ENCODE measurements at places on chromosomes 5 and 9.

- no peak for DNase-seq
Observed at GRCh38 chr9:85158512-85158911, 489.0 kb downstream of the NTRK2 start.

DNA sequence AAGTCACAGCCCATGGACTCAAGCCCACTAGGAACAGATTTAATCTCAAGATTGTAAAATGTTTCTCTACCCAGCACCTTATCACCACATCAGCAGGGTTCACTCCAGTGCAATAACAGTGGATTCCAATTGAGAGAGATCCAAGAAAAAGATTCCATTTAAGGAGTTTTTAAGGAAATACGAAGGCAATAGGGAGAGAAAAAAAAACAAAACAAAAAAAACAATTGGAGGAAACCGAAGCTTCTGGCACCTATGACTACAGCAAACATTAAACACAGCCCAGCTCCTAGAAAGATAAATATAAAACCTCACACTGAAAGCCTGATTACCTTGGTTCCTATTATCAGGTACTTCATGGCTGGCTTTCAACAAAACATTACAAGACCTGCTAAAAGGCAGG, 192.7 kb downstream of the DAB2IP start:
- DNase-seq = peak; percentile 76

GRCh38 chr5:141483902-141484301, 928 bp upstream of the PCDHGC4 start:
- DNase-seq = no peak

DNA sequence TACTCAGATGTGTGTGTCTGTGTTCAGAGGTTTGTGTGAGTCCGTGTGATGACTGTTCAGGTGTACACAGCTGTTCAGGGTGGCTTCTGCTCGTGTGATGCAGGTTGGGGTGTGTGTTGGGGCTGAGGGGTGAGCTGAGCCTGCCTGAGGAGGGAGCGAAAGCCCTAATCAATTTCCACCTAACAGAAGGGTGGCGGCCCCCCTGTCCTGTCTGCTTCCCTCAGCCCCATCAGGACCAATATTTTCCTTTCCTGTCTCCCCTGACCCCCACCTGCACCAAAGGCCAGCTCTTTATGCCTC, 30.2 kb downstream of the LHX2 start:
- DNase-seq = no peak

- no peak for DNase-seq
Observed at GRCh38 chr5:157290981-157291711, 25.2 kb downstream of the CYFIP2 start.

DNA sequence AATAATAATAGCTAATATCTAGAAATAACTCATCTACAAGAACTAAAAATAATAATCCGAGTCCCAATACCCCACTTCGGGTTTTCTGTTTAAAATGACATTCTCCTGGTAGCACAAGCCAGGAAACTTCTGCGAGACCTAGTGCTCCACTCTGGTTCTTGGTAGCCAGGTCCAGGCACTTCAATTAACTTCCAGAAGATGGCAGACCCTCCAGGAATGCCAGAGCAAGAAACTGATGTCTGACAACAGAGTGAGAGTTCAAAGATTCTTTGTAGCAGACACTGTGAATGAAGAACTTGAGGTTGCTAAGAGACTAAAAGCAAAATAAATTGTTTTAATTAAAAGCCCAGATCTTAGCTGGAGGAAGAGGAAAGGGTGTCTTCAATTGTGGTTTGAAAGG, 1963.3 kb upstream of the CDH9 start:
- DNase-seq = no peak

DNA sequence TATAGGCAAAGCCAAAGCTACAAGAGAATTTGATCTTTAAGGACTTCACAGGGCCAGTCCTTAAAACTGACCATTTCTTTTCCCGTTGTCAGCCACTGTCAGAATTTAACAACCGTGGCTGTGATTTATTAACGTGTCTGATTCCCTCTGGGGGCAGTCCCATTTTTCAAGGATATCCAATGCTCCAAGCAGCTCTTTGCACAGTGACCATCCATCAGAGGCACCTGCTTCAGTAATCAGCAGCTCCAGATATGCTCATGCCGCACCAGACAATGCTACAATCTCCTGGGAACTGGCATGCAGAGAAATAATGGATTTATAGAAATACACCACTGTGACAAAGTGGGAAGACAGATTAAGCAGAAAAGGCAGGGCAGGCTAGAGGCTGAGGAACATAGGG, 163.3 kb upstream of the PPP1R2B start:
- DNase-seq = no peak

DNA sequence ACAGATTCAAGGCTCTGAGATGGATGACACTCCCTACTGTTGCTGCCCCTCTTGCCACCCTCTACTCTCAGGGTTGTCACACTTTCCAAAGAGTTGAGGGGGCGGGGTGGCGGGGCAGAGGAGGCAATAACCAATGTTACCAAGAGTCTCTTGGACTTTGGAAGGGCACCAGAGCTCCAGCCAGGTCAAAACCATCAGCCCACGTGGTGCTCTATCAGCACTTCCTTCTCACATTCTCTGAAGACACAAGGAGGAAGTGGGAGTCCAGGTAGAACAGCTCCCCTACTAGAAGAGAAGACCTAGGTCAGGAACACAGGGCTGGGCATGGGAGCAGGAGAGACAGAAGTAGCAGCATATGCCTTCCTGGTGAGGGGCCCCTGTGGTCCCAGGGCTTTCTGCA, 33.0 kb upstream of the PIK3R1 start:
- no peak for DNase-seq

DNA sequence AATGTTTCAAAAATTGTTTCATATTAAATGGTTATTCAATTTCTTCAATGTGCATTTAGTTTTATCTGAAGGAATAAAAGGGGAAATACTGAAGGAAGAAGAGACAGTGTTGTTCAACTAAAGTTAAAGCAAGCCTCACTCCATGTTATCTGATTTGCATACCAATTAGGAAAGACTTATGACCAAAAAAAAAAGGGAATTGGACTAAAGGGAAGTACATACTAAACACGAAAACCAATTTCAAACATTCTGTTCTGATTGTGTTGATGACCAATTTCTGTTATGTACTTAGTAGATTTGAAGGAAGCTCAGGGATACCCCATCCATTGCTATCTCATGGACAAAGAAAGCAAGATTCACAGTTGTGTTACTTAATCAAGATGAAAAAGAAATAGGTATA, 4.9 kb upstream of the GAPT start:
- no peak for DNase-seq

DNA sequence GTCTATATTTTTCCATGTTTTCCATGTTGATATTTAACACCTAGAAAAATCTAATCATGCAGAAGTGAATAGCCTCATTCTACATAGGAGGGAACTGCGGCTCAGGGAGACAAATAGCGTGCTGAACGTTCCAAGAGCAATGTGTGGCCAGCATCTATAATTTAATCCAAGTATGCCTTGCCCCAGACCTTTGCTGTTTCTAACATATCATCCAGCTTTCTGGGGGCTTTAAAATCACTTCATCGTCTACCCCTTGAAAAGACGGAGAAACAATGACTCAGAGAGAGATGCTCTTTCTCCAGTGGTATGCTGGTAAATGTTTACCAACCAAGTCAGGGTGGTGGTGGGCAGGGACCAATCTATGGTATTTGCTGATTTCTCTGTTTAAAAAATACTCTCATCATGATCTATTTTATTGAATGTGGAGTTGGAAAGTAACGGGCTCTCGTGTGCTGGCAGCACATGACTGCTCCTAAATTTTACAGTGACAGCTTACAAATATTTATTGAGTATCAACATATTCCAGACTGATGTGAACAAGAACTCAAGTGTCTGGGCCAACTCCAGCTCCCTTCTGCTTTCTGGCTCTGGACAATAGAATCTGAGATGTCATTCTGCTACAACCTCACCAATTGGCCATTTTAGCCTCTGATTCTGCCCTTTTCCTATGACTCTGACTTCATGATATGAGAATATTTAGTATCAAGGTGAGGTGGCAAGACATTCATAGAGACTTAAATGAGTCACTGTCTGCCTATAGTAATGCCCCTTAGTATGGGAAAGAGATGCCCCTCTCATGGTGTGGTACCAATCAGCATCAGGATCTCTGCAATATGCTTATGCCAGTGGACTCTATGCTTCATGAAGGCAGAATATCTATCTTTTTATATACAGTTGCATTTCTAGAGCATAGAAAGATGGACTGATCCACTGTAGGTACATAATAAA, 407.4 kb upstream of the TNC start:
- no peak for DNase-seq

DNA sequence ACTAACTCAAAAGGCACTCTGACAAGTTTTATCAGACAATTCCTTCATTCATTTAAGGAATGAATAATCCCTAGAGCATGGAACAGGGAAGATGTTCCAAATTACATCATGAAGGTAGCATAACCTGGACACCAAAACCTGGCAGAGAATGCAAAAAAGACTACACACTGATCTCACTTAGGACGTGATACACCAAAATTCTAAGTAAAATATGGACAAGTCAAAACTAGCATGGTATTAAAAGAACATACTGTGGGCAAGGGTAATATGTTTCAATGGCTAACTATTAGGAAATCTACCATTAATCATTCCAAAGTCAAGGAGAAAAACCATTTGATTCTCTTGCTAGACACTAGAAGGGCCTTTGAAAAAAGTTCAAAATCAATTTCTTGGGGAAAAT, 176.5 kb downstream of the HSPA4 start:
- no peak for DNase-seq

GRCh38 chr9:12972608-12973589, 198.1 kb downstream of the LURAP1L start:
- DNase-seq = peak; percentile 57

DNA sequence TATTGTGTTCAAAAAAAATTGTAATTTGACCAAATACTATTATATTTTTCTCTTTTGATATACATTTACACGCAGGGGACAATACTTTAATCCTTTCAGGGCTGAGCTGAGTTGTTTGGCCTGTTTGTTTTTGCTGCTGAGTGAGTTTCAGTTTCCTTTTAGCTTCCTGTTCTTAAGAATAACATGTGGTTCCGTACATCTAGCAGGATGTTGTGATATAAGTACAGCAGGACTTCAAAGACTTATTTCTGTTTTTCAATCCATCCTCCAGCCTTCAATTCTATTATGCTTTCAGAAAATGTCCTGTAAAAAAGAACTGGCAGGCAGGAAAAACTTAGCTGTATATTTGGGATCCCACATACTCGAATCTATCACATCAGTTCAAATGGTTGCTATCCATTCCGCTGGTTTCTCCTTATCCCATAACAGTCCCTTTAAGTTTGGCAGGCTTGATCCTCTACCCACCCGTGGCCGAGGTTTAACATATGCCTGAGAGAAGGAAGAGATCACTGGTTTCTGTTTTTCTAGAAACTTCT, 1037.3 kb upstream of the ACO1 start:
- DNase-seq = peak; percentile 29

DNA sequence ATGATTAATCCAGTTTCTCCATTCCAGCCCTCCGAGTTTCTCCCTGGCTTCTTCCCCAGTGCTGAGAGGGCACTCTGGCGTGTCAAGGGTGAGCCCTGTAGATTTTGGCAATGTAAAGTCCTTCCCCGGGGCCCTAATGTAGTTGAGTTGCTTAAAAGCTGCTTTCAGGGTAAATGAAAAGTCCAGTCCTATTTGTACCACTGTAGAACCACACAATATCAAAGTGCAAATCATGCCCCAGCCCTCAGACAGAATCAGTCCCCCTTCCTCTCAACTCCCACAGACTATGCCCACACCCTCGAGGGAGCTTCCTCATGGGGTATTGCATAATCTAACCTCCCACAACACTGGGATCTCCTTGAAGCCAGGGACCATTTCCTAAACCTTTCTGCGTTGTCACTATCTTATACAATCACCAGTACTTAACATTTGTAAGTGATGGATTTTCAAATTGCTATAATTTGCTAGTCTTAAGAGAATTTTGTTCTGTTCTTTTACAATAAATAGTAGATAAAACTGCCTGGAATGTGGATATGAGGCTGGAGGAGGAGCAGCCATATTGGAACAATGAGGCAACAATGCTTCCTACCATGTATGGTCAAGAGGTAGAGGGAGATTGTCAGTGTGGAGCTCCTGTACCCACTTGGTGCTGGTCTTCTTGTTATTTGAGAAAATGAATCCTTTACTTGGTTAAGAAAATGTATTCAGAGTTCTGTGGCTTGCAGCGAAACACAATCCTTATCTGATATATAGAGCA, 34.4 kb downstream of the ZNF366 start:
- peak; percentile 31 for DNase-seq

- no peak for DNase-seq
Observed at GRCh38 chr9:98580956-98581355, 127.8 kb downstream of the GABBR2 start.

DNA sequence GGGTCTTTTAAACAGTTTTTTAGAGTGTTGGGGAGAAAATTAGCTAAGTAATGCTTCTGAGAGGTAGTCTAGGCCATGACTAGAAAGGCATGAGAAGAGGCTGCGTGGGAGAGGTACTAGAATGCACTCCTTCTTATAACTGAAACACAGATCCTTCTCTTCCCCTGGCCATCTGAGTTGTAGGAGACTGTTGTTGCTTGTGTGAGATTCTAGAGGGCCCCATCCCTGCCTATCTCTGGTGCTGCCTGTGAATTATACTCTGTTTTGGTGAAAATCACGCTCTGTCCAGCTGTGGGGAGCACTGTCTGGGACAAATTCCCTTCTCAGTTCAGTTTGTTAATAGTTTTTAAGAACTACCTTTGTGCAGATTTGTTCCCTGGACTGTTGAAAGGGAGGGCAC, 37.5 kb downstream of the MAP1B start:
- DNase-seq = no peak

DNA sequence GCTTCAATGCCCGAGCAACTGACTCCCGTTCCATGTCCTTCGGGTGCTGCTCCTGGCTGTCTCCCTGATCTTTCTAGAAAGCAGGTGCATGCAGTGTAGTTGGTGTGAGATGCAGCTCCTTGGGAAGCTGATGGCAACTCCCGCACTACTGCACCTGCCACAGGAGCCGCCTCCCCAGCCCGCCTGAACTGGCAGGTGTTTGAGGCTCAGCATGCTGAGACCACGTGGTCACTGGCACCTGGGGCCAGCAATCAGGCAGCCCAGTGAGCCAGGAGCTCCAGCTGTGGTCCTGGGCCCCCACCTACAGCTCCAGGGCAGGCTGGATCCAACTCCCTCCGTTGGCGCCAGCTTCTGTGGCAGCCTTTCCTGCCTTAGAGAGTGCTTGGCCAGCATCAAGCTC, 111.5 kb downstream of the ICE1 start:
- DNase-seq = no peak

DNA sequence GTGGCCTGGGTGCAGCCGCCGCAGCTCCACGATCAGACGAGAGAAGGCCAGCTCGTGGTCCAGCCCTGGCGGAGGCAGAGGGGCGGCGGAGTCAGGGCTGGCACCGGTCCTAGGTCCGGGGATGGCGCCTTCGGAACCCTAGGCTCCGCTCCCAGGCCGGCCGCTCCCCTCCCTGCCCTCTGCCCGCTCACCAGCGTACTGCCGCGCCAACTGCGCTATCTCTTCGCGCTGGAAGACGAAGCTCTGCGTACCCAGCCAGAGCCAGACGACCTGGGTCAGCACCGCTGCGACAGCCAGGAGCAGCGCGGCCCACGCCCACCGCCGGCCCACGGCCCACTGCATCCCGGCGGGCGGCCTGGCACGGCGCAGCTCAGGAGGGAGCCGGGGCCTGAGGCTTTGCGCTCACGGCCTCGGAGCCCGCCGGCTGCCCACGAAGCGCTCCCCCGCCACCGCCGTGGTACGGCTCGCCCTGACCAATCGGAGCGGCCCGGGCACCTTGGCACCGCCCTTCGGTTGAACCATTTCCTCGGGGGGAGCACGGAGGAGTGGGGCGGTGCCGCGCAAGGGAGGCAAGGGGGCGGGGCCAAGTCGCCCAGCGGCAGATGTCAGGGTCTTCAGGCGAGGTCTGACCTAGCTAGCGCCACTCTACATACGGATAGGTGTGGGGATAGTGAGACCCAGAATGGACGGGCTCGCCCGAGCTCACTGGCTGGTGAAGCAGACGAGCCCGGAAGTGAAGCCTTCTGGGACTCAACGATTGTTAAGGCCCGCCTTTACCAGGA, at the start of gene SIGMAR1:
Gene SIGMAR1 (minus strand): TSS at position 432 of the 782 bp plus-strand sequence. CDS start 90 bp downstream, at position 342.
- peak; percentile 90 for DNase-seq
